ENCODE measurements at places on chromosomes 7 and 10. TPM values are rescaled to one million over a fixed set of nuclear protein-coding genes. Genes with fewer than 3 reads are reported as not detected.

The SUN3 gene
- 0.25 TPM for polyA plus RNA-seq

GRCh38 chr7:133048589-133048988 is 33.3 kb downstream of the CHCHD3 start:
- DNase-seq: no peak

GRCh38 chr10:129896860-129897200 is 67.2 kb downstream of the EBF3 start:
- no peak for DNase-seq

DNA sequence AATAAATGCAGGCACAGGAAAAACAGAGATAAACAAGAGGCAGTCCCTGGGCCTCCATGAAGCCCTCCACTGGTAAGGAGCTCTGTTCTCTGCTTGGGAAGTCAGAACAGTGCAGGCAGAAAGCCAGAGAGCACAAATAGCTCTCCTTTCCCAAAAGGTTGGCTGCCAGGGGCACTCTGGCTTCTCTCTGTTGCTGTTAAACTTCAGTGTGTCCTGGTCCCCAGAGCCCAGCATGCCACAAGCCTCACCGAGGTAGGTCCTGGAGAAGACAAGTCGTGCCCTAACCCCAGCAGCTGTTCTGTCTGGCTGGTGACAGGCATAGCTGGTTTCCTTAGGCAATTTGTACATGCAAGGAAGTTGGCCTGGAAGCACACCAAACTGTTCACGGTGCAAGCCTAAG is 17.3 kb downstream of the SLC16A12 start:
- no peak for DNase-seq

DNA sequence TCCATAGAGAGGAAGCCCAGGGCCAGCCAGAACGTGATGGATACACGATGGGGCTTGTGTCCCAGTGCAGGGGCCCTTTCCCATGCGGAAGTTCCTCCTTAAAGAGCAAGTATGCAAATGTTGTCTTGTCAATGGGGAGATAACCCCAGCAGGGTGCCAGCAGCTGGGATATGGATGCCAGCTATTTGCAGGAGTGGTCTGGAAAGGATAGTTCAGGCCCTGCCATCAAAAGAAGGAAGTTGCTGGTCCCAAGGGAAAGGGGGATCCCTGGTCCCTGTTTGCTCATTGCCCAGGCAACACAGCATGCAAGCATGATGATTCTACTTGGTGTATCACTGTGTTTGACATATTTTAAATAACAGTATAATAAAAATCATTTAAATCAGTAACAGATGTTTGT is 73.1 kb upstream of the HECW1 start:
- DNase-seq: no peak

DNA sequence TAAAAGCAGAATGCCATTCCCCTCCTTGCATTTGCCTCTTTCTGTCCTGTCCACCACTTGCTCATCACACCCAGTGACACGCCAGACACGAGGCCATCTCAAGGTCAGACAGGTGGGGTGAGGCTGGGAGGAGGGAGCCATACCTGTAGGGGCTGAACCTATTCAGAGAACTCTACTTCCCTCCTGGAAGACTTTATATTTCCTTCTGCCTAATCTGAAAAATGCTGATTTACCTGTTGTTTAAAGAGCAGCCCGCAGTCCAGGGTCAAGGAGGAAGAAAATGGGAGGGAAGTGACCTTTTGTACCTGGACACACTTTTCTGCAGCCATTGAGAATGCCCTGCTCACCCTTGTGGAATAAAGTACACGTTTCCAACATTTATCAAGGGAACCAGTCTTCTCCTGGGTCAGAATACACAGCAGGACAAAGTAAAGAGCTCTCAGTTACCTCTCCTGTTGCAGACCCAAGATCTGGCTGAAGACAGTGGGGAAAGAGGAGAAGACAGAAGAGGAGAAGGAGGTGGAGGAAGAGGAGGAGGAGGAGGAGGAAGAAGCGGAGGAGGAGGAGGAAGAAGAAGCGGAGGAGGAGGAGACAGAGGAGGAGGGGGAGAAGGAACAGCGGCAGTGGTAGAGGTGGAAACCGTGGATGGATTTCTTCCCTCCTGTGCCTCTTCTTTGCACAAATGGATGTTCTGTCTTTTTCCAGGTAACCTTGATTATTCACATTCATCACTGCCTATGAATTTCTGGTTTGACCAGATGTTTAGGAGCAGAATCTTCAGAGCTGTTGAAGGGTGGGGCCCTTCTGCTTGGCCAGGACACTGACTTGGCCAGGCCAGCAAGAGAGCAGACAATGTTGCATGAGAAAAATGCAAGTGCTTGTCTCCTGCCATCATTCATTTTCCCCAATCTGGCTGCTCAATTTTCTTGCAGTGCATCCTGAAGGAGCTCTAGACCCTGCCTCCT is 1.2 kb upstream of the BLNK start:
- no peak for DNase-seq

DNA sequence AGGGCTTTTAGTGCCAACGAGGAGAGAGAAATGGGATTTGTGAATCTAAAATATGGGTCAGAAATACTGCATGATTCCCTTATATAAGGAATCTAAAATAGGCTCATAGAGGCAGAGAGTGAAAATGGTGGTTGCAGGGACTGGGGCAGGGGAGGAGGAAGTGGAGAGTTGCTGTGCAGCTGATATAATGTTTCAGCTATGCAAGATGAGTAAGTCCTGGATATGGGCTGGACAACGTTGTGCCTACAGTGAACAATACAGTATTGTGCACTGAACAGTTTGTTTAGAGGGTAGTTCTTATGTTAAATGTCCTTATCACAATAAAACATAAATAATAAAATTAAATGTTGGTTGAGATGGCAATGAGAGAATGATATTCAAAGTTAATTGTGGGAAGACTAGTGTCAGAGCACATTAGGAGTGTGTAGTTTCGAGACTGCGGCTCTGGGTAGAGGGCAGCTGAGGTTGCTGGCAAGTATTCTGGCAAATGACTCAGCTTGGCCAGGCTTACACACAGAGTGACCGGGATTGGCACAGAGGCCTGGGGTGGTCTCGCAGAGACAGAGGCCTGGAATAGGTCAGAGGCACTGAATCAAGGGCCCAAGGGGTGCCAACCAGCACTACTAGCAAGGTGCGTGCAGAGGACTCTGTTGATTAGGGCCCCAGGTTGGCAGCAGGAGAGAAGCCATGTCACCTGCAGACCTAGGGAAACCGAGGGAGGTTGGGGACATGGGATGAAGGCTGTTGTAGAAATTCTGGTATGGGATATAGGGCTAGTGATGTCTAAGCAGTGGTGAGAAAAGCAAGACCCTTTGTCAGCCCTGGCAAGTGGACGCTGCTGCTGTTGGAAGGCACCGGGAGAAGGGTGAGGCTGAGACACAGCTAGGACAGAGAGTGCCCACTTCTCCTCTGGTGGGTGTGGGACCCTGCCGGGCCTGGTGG is 2.8 kb upstream of the DEPP1 start:
- no peak for DNase-seq

Measured in right lung (tissue), 10 donors.